ENCODE measurements at places on chromosomes 5 and 9.

GRCh38 chr5:3845230-3845629, 249.6 kb downstream of the IRX1 start:
- ATAC-seq: no peak

- ATAC-seq: no peak
These were observed 18.0 kb upstream of the JADE2 start for GRCh38 chr5:134507452-134507851.

GRCh38 chr5:37034955-37035354, 158.4 kb downstream of the NIPBL start:
- no peak for ATAC-seq

GRCh38 chr5:99543841-99544240, 615.0 kb upstream of the CHD1 start:
- ATAC-seq: no peak

DNA sequence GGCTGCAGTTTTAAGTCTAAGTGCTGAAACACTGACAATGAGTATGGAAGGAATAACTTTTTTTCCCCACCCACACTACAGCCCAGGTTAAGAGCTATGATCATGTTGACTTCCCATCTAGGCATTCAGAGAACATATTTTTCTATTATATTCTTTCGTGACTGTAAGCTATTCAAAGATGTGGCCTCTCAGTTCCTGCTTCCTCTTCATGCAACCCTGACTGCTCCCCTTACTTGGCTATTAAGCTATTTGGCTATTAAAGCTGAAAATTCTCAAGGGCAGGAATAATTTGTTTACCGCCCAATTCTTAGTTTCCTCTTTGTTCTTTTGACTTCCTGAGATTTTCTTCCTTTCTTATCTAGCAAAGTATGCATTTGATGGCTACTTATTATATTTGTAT, 18.6 kb upstream of the ALDH1A1 start:
- no peak for ATAC-seq

Measured in SK-N-SH treated with all-trans-retinoic acid at 6 μM for 48 hours (cell line).